NCI-H1105 (cell line): ENCODE measurements at places on chromosomes 4 and X.

DNA sequence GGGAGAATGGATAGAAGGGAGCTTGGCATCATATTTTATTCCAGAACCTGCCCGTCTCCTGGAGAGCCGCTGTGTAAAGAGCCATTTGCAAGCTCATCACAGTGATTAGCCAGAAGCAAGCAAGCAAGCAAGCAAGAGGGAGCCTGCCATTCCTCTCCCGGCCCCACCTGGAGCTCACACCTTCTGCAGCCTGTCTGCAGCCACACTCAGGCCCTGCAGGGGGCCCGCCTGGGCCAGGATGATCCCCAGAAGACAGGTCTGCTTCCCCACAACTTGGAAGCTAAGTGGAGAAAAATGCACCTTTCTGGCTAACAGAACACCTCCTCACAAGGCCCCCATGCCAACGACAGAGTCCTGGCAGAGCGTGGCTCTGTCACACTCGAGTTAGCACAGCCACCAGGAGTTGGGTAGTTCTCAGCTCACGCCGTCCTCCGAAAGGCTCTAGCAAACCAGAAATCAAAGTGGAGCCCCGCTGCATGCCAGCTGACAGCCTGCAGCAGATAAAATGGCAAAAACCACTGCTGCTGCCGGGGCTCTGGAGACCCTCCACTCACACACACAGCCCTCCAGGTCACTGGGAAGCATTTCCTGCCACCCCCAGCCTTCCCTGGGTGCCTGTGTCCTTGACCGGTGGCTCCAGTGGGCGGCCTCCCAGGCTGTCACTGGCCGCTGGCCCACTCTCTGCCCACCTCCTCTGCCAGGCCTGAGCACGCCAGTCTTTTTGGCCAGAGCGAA, 54.9 kb downstream of the DCTD start:
- DNase-seq = peak; percentile 42

DNA sequence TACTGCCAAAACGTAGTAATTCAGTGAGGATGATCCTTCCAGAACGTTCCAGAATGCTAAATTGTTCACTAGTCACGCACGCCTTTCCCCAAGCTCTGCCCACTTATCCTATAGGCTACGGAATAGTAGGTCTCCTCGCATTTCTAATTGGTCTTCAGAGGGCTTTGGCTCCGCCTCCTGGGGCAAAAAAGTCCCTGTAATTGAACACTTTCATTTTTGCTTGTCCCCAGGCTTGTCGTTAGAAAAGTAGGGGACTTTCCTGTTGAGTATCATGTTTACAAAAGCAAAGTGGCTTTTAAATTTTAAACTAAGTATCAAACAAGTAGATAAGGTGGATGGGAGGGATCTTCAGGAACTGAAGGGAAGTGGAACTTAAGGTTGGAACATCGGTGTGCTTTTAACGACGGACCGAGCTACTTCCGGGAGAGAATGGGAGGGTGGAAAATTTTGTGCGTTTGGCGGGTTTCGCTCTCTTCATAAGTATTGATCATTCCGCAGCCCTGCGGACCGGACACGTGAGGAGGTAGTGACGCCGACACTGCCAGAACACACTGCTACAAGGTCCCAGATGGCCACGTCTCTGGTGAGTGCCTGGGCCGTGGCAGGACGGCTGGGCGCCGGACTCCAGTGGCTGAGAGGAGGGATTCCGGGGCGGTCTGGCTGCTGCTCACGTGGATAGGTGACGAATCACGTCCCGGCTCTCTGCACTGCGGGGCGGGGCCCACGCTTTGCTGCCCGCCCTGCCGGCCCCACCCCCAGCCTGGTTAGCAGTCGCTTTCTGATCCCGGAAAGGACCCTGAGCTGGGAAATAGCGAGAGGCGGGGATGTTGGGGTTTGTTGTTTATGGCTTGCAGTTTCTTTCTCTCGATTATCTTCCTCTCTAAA, at the start of gene NXT2:
Gene NXT2, plus strand, starts transcription at position 406 of the 885 bp plus-strand sequence. Its CDS starts 163 bp downstream, at position 569.
- DNase-seq = peak; percentile 88

GRCh38 chr4:26148927-26149326, 171.9 kb upstream of the RBPJ start:
- no peak for DNase-seq

- no peak for DNase-seq
Measured at GRCh38 chrX:44705817-44706551, 137.8 kb upstream of the DUSP21 start.

DNA sequence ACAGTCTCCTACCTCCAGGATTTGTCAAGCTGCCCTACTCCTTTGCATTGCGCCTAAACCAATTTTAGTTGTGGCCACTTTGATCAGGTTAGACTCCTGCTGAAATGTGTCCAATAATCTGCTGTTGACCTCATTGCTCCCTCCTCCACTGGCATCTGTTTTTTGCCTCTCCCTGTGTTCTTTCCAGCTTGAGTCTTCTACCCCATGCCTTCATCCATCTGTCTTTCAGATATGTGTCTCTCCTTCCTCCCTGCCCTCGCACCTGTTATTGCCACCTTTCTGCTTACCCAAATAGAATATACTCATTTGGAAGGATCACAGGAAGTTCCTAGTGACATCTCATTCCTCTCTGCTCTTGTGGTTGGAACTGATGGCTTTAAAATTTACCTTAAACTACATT, 366.6 kb upstream of the CLNK start:
- no peak for DNase-seq

GRCh38 chr4:83080561-83080960, 34.0 kb downstream of the PLAC8 start:
- DNase-seq = no peak

- DNase-seq = no peak
Measured at GRCh38 chr4:147916351-147916750, 184.5 kb downstream of the ARHGAP10 start.

DNA sequence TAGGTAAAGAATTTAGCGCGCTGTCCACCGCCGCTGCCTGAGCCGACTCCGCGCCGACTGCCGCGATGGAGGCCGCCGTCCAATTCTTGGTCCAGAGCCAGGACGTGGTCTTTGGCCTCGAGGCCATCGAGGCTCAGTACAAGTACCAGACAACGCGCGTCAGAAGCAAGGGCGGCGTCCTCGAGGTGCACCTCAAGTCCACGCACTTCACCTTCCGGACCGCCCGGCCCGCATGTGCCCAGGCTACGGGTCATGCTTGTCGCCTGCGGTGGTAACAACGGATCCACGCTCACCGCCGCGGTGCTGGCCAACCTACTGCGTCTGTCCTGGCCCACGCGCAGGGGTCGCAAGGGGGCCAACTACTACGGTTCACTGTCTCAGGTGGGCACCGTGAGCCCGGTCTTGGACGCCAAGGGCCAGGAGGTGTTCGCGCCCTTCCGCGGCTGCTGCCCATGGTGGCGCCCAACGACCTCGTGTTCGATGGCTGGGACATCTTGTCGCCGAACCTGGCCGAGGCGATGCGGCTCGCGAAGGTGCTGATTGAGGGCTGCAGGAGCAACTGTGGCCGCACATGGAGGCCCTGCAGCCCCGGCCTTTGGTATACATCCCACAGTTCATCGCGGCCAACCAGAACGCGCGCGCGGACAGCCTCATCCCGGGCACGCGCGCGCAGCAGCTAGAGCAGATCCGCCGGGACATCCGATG, 128.0 kb downstream of the ANAPC4 start:
- DNase-seq = no peak

DNA sequence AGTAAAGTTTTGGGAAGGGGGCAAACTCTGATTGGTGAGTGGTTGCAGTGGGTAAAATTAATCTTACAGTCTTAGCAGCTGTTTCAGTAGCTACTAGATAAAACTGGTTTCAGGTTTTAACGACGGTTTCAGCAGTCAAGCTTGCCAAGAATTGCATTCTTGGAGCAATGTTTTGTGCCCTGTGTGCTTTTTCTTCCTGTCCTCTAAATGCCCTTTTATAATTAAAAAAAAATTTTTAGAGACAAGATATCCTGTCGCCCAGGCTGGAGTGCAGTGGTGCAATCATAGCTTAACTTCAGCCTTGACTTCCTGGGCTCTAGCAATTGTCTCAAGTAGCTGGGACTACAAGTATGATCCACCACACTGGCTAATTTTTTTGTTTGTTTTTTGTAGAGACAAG, 6.3 kb upstream of the PPEF2 start:
- DNase-seq = no peak

DNA sequence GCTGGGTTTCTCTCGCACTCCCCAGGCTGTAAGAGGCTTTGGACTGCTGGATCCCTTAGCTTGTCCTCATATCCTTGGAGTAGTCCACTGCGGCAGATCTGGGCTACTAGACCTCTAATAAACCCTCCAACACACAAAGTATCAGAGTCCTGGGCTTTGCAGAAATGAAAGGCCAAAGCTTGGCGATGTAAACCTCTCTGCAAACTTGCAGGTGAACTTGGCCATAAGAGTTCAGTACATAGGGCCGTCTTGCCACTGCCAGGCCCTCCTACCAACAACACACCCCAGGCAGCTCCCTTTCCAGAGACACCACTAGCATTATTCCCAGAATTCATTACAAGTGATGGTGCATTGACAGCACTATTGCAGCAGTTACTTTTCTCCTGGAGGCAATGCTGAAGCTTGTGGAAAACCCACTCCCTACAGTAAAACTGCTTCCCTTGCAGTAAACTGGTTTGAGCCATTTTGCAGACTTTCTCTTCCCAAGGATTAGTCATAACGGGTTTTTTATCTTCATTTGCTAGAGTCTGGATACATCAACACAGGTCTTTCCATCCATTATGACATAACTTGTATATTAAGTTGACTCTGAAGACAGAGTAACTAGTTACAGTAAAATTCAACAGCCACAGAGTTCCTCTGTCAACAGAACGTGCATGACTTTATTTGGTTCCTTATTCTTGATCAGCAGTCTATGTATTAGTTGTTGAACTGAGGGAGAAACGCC, 2.4 kb downstream of the ANKRD50 start:
- DNase-seq = no peak

DNA sequence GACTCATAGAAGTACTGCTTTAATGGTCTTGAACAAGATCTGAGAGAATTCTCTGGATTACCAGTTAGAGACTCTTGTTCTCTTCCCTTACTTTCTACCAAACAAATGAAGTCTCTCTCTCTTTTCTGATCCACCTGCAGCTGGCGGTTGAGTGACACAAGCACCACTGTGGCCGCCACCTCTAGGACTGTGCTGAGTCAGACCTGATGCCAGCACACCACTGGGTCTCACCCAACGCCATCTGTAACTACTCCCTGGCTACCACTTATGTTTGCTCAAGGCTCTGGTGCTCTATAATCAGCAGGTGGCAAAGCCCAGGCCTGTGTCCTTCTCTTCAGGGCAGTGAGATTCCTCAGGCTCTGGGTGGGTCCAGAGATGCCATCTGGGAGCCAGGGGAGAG, 1173.5 kb downstream of the RPA4 start:
- no peak for DNase-seq

GRCh38 chr4:8515316-8516060, 64.7 kb upstream of the GPR78 start:
- no peak for DNase-seq

GRCh38 chr4:8315435-8316250, 46.1 kb downstream of the HTRA3 start:
- DNase-seq = peak; percentile 61
